T-helper 17 cell (primary cell): ENCODE measurements at places on chromosomes 5 and 9. TPM values are rescaled to one million over a fixed set of nuclear protein-coding genes. Genes with fewer than 3 reads are reported as not detected.

DNA sequence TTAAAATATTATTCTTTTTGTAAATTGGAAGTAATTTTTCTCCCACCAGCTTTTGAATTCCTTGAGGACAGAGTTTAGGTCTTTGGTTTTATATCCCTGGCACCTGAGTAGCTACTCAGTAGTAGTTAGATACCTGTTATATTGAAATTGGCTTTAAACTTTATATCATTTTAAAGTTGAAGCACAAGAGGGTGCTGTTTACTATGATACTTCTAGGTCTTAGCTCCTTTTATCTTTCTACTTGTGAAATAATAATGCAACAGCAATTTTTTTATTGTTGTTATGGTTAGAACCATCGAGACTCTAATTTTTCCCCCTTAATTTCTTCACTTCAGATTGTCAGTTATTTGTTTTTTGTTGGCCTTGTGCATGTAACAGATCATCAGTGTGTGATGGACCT, 46.3 kb downstream of the AP3S1 start:
- no peak overlapping the region for H3K27ac ChIP-seq
- H3K4me3 ChIP-seq: no peak overlapping the region
- no peak for DNase-seq
- peaks cover 5% of the 10 kb centered on the region for H3K36me3 ChIP-seq

DNA sequence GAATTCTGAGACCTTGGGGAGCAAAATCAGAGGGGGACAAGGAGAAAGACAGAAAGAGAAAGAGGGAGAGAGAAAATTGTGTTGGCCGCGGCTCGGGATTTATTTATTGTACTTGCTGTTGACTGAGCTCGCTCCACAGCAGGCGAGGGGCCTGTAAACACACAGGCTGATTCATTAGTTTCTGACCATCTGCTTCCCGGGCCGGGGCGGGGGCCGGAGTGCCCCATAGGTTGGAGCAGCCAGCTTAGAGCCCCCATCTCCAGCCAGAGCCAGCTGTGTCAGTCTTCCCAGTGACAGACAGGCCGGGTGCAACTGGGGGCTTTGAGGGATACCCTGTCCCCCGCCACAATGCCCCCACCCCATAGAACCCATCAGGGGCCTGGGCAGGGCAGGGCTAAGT, 30.9 kb downstream of the NTNG2 start:
- peaks cover 36% of the 10 kb centered on the region for H3K27me3 ChIP-seq
- H3K36me3 ChIP-seq: peaks cover 5% of the 10 kb centered on the region
- peaks cover 5% of the 10 kb centered on the region for H3K4me1 ChIP-seq

GRCh38 chr9:84570482-84571154, 98.9 kb upstream of the NTRK2 start:
- no peak for DNase-seq
- H3K36me3 ChIP-seq: no peaks in the 10 kb centered on the region
- H3K4me1 ChIP-seq: no peaks in the 10 kb centered on the region
- no peak overlapping the region for H3K27ac ChIP-seq

DNA sequence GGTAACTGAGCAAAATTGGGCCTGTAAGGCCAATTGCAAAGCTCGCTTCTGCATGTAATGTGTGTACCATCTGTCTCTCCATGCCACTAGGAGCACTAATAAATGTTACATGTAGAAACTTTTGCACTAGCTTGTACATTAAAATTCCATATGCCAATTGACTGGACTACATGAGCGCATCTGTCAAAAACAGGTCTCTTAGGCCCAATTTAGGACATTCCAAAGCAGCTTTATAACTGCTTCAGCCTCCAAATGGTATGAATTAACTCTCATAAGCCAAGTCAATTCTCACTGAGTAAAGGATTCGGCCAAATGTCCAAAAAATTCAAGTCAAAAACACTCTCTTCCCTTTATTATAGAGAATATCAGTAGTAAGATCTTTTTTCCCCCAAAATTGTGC, 23.5 kb upstream of the FOXD1 start:
- no peaks in the 10 kb centered on the region for H3K36me3 ChIP-seq
- H3K4me1 ChIP-seq: no peaks in the 10 kb centered on the region
- H3K4me3 ChIP-seq: no peak overlapping the region
- H3K27me3 ChIP-seq: peaks cover 23% of the 10 kb centered on the region

GRCh38 chr9:136095070-136096058, at the start of gene NACC2:
NACC2 (minus strand) TSS chr9:136095289; CDS start chr9:136050521, 44,768 bp downstream.
- no peak within 1 kb of the TSS for H3K27ac ChIP-seq
- H3K27me3 ChIP-seq: peaks cover 8% of the 10 kb centered on the region
- H3K36me3 ChIP-seq: no peaks in the 10 kb centered on the region
- no peak for DNase-seq
- peak within 1 kb of the TSS; percentile 88 for H3K4me3 ChIP-seq
- H3K4me1 ChIP-seq: peaks cover 32% of the 10 kb centered on the region

DNA sequence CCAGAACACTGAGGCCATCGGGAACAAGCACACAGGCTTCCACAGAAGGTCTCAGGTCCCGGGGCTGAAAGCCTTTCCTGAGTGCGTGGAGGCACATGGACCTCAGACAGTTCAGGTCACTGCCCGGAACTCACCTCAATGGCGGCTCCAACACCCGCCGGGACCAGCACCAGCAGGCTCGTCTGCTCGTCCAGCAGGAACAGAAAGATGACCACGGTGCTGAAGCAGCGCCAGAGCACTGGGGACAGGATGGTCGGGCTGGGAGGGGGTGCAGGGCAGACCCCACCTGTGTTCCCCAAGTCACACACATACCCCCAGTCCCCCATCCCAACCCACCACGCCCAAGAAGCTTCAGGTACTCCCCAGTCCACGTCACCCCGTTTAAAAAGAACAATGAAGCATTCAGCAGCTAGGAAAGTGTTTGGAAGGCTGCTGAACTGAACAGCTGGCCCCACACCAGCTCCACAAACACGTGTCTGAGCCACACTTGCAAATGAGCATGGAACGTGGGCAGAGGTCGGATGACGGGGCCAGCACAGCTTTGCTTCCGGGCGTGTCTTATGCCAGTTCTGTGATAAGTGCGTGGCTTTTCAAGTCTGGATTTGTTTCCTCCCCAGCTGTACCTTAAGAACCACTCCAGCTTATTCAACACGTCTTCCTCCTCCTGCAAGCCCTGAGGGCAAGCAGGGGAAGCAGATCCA, 14.6 kb downstream of the CLPTM1L start:
- no peaks in the 10 kb centered on the region for H3K27me3 ChIP-seq
- DNase-seq: no peak
- no peak overlapping the region for H3K4me3 ChIP-seq
- H3K27ac ChIP-seq: no peak overlapping the region
- H3K4me1 ChIP-seq: peaks cover 28% of the 10 kb centered on the region

DNA sequence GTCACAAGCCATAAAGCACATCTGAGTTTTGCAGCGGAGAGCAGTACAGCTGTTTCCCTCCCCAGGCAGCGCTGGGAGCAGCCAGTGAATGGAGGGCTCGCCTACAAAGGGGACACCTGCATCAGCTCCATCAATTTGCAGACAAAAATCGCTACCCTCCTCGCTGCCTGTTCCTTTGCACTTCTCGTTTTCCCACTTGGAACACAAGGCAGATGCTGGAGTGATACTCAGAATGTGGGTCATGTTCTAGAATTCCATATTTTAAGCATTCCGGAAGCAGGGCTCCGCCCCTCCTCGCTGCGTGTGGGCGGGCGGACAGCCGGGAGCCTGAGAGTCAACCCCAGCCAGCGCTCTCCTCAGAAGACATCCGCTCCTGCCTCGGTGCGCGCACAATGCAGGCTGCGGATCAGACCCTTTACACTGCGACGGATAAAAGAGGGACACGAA, 92.1 kb downstream of the LMNB1 start:
- H3K4me1 ChIP-seq: peaks cover 10% of the 10 kb centered on the region
- peak overlapping the region; percentile 86 for H3K4me3 ChIP-seq
- H3K36me3 ChIP-seq: no peaks in the 10 kb centered on the region
- H3K27me3 ChIP-seq: no peaks in the 10 kb centered on the region
- no peak overlapping the region for H3K27ac ChIP-seq

DNA sequence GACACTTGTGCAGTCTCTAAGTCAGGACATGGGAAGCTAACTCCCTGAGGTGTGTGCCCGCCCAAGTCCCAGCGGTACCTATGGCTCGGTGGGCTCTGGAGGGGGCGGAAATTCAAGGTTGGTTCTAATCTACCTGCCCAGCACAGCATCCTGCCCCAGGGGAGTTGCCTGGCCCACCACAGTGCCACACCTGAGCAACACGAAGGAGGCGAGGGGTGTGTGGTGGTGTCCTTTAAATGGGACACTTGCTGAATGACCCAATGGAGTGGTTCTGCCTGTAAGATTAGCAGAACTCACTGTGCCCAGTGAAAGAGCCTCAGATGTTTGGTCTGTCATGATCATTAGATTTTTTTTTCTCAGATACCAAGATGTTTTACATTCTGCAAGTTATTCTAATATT, 70.7 kb upstream of the OTULINL start:
- H3K4me1 ChIP-seq: peaks cover 5% of the 10 kb centered on the region
- no peak for DNase-seq
- no peaks in the 10 kb centered on the region for H3K27me3 ChIP-seq
- no peak overlapping the region for H3K27ac ChIP-seq

DNA sequence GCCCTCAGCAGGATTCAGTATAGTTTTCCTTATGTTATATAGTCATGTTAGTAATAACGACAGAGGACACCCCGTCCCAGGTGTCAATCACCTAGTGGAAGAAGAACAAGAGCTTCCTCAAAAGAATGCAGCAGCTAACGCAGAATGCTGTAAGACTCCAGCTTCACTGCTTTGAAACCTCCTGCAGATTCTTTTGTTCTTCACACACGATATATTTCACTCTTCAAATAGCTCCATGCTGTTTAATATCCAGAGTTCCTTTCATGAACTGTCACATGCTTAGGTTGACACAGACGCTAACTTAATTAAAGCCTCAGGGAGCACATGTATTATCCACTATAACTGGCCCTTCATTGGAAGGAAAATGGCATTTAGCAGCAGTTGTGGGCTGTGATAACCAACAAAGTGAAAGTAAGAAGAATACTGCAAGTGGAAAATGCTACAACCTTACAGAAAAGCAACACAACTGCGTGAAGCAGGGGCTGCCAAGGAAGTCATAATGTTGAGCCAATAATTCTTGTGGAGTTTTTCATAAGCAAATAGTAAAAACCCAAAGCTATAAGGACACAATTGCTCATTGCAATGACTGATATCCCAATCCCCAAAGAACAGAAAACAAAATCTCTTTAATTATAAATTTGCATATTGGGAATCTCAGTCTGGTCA, 387.5 kb downstream of the PLK2 start:
- DNase-seq: no peak
- peaks cover 5% of the 10 kb centered on the region for H3K4me1 ChIP-seq
- no peak overlapping the region for H3K4me3 ChIP-seq
- peaks cover 7% of the 10 kb centered on the region for H3K27me3 ChIP-seq
- H3K27ac ChIP-seq: no peak overlapping the region

DNA sequence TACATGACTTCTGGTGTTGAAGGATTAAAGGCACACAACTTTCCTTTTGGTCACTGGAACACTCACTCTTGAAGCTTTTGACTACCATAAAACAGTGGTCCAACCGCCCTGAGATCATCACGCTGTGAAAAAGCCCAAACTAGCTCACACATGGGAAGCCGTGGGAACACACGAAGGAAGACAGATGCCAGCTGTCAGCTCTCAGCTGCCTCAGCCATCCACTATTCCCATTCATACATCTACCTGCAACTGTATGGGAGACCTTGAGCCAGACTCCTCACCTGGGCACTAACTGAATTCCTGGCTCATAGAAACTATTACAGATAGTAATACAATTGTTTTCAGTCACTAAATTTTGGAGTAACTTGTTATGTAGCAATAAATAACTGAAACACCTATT, 246.1 kb downstream of the MSX2 start:
- no peaks in the 10 kb centered on the region for H3K4me1 ChIP-seq
- H3K36me3 ChIP-seq: peaks cover 3% of the 10 kb centered on the region
- H3K4me3 ChIP-seq: no peak overlapping the region
- DNase-seq: no peak
- peaks cover 31% of the 10 kb centered on the region for H3K27me3 ChIP-seq

- peaks cover 61% of the 10 kb centered on the region for H3K27me3 ChIP-seq
- H3K4me1 ChIP-seq: peaks cover 4% of the 10 kb centered on the region
- DNase-seq: no peak
- H3K36me3 ChIP-seq: peaks cover 10% of the 10 kb centered on the region
- H3K4me3 ChIP-seq: peak overlapping the region; percentile 73
- no peak overlapping the region for H3K27ac ChIP-seq
Measured at GRCh38 chr9:36739373-36740116, 166.8 kb downstream of the MELK start.

DNA sequence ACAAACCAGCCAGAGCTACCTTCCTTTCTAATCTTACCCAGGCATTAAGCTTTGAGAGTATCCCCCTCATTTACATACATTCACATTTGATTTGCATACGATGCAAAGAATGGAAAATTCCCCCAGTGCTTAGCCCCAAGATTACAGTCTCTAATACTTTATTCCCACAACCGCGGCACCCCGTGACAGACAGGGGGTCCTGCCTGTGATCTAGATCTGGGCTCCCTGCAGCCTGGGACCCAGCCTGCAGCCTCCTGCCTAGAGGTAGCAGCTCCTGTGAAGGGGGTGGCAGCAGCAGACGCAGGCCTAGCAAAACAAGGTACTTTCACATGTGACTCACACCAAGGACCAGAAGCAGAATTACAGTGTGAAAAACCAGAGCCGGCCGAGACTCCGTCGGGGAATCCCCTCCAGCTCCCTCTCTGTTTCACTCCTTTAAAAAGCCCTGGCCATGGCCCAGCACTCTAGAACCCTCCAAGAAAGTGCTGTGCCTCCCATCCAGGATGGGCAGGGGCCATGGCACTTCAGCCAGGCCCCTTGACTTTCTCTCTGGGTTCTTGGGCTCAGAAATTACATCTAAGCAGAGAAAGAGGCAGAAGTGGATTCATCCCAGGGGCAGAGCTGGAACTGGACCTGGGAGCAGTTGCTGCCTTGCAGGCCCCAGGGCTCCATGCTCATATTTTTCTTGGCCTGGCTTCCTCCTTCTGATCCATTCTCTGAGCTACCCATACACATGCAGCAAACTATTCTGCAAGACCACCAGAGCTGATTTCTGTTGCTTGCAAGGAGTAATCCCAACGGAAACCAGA, 14.0 kb upstream of the TCF7 start:
- H3K36me3 ChIP-seq: peaks cover 2% of the 10 kb centered on the region
- peaks cover 51% of the 10 kb centered on the region for H3K4me1 ChIP-seq
- peak overlapping the region; percentile 99 for H3K27ac ChIP-seq
- no peaks in the 10 kb centered on the region for H3K27me3 ChIP-seq

GRCh38 chr5:28132151-28132550, 1093.8 kb upstream of the CDH9 start:
- no peaks in the 10 kb centered on the region for H3K4me1 ChIP-seq
- H3K4me3 ChIP-seq: no peak overlapping the region
- H3K27me3 ChIP-seq: no peaks in the 10 kb centered on the region
- no peaks in the 10 kb centered on the region for H3K36me3 ChIP-seq
- DNase-seq: no peak

The SLIT3 gene
- total RNA-seq: not detected

The BRD9 gene
- total RNA-seq: 179 TPM

The NOL8 gene
- total RNA-seq: 61.0 TPM

The IFNB1 gene
- total RNA-seq: not detected

The SLCO6A1 gene
- not detected for total RNA-seq

The NEUROG1 gene
- total RNA-seq: not detected

The TMC1 gene
- total RNA-seq: not detected

The MARCOL gene
- not detected for total RNA-seq

The SHOC1 gene
- not detected for total RNA-seq

The HNRNPH1 gene
- total RNA-seq: 1,994 TPM

The IGFBPL1 gene
- total RNA-seq: not detected
